Omental fat pad (tissue), 4 donors: ENCODE measurements at places on chromosomes 7 and 10.
A peak's percentile ranks its signal among the peaks of the same experiment; 100 is the strongest.

- DNase-seq, result no peak
Observed at GRCh38 chr10:45180946-45181875, 134.2 kb downstream of the OR13A1 start.

GRCh38 chr10:72784551-72785351 lies 92.8 kb downstream of the MCU start:
- DNase-seq, result no peak

- DNase-seq, result no peak
Observed at GRCh38 chr10:128712661-128713400, 586.6 kb upstream of the MKI67 start.

- no peak for DNase-seq
Observed at GRCh38 chr7:102455596-102455995, 9.1 kb downstream of the ALKBH4 start.

DNA sequence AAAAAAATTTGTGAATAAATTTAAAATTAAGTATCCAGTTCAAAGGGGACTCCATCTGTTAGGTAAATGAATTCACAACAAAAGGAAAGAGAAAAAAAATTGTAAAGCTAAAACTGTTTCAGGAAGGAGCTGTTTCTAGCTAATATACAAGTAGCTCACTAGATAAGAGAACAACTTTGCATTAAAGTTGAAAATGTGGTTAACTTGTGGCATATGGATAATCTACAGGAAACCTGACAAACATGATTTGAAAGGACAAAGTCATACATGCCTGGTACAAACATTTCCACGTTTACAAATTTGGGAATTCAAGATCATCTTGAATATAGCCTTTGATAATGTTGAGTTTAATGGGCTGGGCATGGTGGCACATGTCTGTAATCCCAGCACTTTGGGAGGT lies 8.9 kb downstream of the NT5C3A start:
- no peak for DNase-seq

DNA sequence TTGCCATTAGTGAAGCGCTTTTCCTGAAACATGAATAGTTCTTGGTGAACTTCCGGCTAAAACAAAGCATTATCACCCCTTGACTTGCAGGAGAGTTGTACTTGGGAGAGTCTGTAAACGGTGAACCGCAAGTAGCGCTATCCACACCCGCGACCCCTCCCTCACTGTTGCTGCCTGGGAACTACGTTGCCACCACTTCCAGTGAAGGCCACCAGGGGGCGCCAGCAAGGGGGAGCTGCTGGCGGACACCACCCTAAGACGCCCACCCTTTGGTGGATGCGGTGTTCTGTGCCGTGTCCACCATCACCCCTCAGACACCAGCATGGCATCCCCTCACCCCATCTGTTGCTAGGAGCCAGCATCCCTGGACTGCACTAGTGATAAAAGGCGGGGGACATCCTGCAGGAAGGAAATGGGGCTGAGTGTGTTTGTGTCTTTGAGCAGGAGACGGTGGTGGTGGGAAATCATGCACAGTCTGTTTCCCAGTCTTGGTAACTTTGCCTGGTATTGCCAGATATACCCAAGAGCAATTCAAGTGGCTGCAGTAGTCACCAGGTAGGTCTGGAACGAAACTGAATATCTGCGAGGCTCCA lies 298.2 kb downstream of the FRMD4A start:
- no peak for DNase-seq

- DNase-seq, result no peak
Observed at GRCh38 chr10:110176141-110177030, 31.0 kb upstream of the MXI1 start.

GRCh38 chr7:134357486-134357885 lies 40.8 kb upstream of the SLC35B4 start:
- no peak for DNase-seq

- DNase-seq, result no peak
Observed at GRCh38 chr7:108813251-108814014, 243.8 kb downstream of the DNAJB9 start.

DNA sequence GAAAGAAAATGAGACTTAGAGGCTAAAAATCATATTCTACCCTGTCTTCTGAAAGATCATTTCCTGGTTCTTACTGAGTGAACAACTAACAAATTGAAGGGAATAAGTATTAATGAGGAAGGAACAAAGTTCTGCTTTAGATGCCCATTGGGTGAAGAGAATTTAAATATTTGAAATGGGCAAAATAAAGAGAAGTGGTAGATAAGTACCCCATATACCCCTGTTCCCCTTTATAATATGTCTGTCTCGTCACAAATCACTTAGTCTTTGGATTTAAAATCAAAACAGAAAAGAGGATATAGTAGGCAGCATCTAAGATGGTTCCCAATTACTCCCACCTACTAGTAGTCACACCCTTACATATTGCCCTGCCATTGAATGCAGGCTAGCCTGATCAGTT lies 13.2 kb downstream of the TES start:
- DNase-seq, result no peak

GRCh38 chr10:98242823-98243222 lies 25.2 kb downstream of the LOXL4 start:
- no peak for DNase-seq

- DNase-seq, result no peak
Observed at GRCh38 chr10:62333988-62334682, 40.0 kb upstream of the ZNF365 start.

- no peak for DNase-seq
Observed at GRCh38 chr7:29424295-29424983, 139.2 kb upstream of the PRR15 start.

DNA sequence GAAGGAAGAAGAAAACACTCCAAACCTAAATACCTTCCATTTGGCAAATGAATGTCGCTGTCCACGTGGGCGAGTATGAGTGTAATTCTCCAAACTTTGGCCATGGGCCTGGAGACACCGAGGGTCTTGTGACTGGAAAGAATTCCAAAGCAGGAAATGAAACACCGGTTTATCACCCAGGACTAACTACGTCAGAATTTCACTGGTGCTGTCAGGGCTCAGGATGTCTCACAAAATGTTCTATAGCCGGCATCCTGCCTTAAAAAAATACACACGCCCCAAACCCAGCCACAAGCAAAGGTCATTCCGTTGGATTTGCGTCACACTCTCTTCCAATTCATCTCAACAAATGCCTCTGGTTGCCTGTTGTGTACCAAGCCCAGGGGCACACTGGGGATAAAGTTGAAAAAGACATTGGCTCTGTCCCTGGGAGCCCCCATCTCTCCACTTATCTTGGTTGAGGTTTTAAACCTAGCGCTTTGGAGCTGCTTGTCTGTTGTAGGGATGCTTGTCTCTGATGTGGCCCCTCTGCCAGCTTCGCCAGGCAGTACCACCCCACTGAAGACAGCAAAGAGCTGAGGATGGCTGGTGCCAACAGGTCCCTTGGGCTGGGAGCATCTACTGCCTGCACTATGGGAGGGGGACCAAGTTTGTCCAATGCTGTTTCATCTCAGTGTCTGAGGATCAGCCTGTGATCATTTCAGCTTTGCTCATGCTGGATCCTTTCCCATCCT lies 31.2 kb downstream of the GSTO2 start:
- peak; percentile 20 for DNase-seq

DNA sequence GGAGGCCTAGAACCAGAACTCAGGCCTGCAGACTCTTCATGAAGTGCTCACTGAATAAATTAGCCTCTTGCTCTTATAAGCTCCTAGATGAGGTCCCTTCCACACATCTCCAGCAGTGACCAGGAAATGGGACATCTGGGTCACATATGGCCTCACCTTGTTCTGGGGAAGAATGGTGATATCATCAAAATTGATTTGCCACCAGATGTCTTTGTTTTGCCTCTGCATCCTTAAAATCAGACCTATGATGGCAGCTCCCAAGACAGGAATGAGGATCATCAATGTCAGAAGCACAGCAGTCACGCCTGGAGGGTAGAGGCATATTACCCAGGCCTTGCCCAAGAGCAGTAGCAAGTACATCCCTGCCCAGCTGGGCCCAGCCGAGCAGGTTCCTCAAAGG lies 33.3 kb upstream of the ACSL5 start:
- DNase-seq, result no peak

- DNase-seq, result no peak
Observed at GRCh38 chr10:78508955-78509748, 475.5 kb downstream of the RPS24 start.

- DNase-seq, result no peak
Observed at GRCh38 chr7:1901431-1902210, 231.5 kb downstream of the ELFN1 start.

- no peak for DNase-seq
Observed at GRCh38 chr10:104650635-104651331, 9.7 kb downstream of the SORCS3 start.

DNA sequence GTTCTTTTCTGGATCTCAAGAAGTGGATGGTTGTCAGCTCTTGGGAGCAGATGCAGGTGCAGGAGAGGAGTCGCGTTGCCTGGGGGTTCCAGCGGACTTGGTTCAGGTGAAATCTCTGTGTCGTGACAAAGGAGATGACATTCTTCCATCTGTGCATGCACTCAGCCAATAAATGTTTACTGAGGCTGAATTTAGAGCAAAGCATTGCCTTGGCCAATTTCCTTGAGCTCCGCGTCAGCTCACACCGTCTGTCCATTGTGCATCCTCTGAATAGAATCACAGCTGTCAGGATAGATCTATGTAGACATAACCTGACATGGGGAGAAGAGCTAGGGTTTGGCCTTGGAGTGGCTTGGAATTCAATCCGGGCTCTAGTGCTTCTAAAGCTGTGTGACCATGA lies 343.7 kb downstream of the GLRX3 start:
- no peak for DNase-seq

DNA sequence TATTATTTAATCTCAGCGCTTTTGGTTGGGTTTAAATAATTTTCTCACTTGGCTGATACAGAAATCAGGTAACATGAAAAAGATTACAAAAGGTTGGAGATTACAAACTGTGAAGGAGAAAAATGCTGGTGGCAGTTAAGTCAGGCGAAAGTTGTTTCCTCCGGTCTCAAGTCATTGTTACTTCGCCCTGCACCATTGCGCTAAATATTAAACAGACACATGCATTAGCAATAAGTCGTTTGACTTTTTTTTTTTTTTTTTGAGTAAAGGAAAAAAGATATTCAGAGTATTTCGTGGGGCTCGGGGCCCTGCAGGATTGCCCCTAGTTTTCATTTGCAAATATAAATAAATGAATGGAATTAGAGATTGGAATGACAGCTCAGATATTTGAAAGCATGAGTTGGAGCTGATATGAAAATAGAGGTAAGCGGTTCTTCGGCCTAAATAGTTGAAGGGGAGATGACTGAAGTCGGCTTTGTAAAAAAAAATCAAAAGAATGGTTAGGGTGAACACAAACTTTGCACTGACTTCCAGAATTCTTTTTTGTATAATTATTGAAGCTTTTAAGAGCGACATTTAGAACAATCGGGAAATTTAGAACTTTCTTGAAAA lies 914 bp downstream of the SDHAF3 start:
- no peak for DNase-seq

- no peak for DNase-seq
Observed at GRCh38 chr7:77833136-77833535, 34.6 kb downstream of the PHTF2 start.

- DNase-seq, result no peak
Observed at GRCh38 chr7:139482662-139483466, 609 bp downstream of the KLRG2 start.

- no peak for DNase-seq
Observed at GRCh38 chr7:85062651-85063050, 124.2 kb downstream of the SEMA3D start.
